ENCODE measurements at places on chromosomes 2 and 18.

DNA sequence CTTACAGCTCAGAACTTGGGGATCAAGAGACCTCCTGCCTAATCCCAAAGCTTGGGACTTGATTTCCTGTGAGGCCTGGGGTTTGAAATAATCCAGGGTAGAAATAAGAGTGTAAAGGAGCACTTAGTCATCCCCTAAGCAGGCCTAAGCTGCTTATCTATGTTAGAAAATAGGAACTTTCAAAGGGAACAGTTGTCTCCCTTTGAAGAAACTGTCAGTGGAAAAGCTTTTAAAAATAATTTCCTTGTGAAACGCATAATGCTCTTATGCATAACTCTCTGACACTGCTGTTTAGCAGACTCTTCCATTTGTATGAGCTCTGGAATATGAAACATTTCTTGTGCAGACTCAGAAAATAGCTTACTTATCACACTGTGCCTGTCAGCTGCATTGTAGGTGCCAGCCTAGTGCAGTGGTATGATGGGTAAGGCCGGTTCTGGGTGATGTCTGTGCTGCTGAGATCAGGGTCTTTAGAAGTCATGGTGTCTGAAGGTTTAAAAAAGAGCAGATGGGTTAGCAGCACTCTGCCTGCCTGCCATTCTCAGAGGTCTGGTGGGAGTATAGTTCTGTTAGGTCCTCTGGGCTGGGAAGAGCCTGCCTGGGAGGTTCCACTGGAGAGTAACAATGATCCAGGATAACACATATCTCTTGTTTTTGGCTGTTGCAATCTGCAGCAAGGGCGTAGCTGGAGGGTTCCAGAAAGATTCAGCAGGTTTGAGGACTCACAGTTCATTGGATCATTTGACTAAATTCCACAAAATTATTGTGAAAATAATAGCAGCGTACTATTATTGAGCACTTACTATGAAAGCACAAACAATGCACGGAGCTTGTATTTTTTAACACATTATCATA is 283.2 kb upstream of the MEX3C start:
- no peak for DNase-seq

- DNase-seq, result no peak
Measured at GRCh38 chr2:217950401-217950871, 52.4 kb downstream of the TNS1 start.

GRCh38 chr2:144944546-144945220 is 424.8 kb upstream of the ZEB2 start:
- DNase-seq, result no peak

DNA sequence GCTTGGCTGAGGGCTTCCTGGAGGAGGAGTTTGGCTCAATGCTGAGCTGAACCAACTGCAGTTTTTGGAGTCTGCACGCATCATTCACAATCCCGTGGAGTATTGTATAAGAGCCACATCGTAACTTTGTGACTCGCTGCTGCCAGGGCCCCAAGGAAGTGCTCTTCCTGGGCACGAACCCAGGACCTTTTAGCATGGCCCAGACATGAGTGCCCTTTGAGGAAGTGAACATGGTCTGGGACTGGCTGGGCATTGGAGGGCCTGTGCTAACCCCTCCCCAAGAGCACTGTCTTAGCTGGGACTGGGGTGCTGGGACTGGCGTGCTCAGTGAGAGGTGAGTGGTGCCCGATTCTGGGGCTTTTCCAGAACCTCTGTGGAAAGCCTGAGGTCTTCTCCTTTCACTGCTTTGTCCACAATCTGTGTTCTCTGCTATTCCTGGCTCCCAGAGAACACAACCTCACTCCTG is 88.6 kb downstream of the LIPG start:
- DNase-seq, result no peak

GRCh38 chr2:177675350-177675821 is 282.8 kb downstream of the AGPS start:
- DNase-seq, result peak; percentile 80

DNA sequence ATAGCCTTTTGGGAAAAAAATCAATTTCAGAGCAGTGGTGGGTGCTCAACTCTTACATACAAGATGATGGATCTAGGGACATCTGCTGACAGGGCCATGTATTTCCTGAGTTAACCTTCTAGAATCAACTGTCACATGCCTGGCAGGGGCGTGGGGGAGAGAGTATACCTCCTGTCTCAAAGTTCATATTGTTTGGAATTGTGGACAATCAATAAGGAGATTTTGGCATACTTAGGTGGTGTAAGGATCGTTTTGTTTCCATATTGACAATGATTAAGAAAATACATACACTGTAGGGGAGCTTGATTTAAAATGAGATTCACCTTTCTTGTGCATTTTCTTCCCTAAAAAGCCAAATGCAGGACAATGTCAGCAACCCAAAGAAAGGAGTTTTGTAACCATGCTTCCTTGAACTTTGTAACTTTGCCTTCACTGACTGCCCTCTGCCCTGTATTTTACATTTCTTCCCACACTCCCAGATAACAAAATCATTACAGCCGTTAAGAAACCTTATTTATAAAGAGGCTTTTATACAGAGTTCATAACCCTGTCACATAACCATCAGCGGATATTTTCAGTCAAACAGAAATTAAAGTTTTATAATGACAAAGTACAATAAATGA is 88.4 kb downstream of the MEP1B start:
- DNase-seq, result no peak

- DNase-seq, result no peak
Measured at GRCh38 chr18:13934676-13935075, 19.3 kb upstream of the MC2R start.

- no peak for DNase-seq
Measured at GRCh38 chr2:170690640-170691039, 24.5 kb upstream of the SP5 start.

DNA sequence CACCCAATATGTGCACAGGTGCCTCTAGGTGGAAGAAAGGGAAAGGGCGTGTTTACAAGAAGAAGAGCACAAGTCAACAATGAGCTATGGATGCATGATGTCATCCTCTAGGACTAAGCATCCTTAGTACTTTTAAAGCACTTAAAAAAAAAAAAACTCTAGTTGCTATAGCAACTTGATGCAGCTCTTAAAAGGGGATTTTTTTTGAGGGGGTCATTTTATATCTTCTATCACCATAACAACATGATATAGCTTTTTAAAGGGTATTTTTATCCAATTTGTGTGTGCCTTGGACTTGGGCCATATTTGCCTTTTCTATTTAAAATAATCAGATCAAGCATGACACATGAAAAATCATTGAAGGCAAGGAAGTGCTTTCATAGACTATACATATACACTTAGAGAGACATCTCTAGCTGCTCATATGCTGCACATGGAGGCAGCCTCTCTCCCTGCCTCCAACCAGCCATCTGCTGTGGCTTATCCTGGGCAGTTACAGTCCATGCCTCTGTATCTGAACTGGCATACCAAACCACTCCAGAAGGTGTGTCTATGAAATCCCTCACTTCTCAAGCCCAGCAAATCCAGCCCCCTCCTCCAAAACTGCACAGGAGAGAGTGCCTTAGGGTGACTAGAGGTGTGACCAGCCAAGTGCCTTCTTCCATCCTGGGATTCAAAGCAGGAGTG is 165.4 kb downstream of the MSH2 start:
- DNase-seq, result no peak

GRCh38 chr2:240472078-240472790 is 36.8 kb downstream of the GPC1 start:
- no peak for DNase-seq

GRCh38 chr18:78769502-78770105 is 210.0 kb upstream of the SALL3 start:
- DNase-seq, result no peak

- no peak for DNase-seq
Measured at GRCh38 chr2:237101118-237101979, 15.7 kb downstream of the COPS8 start.

DNA sequence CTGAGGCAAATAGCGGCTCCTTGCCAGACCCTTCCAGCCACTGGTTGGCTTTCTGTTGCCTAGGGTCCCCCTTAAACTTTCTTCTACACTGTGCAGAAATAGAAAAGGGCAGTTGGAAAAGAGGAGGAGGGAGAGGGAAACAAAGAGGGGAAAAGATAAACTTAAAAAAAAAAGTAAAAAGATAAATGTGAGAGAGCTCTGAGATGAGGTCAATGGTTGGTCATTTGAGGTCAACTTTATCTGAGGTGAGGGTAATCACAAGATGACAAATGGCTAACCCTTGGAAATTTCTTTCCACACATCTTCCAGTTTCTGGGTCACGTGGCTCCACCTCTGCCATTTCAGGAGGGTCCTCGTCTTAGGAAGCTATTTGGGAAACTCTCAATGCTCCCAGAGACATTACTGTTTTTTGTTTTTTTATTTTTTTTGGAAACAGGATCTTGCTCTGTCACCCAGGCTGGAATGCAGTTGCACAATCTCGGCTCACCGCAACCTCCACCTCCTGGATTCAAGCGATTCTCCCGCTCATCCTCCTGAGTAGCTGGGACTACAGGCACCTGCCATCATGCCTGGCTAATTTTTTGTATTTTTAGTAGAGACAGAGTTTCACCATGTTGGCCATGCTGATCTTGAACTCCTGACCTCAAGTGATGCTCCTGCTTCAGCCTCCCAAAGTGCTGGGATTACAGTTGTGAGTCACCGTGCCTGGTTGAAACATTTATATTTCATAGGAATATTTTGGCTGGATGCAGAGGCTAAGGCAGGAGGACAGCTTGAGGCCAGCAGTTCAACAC is 199.9 kb downstream of the TGIF1 start:
- DNase-seq, result no peak

DNA sequence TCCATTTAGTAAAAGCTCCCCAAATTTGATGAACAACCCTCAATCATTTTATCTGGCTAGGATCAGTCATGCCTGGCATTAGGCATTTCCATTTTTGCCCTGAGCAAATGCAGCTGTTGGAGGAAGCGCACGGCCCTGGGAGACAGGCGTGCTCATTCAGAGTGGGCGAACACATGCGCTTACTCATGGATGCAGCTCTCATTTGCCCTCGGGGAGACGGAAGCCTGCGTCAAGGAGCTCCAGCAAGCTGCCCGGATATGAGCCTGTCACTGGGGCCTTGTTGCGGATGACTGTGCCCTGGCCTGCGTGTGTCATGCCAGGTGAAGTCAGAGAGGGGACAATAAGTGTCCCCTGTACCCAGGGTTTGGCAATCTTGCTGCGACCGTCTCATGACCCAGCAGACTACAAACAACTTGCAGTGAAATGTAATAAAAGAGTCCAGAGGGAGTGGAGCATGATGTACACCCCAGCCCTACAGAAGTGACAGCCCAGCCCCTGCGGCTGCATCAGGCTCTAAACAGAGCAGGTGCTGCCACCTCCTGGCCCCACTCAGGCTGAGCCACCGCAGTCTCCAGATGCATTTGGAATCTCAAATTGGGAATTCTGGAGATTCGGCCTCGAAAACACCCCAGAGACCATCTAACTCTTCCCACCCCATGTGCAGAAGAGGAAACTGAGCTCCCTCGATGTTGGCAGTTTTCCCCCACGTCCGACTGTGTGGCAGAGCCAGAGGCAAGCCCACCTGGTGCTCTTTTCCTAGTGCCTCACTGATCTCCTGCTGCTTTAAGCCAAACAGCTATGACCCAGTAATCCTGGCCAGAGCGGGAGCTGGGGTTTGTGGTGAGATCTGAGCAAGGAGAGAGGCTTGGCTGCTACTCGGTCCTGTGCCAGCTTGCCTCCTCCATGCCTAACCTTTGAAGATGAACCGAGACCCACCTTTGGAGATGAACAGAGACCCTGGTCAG is 105.0 kb upstream of the ALK start:
- peak; percentile 64 for DNase-seq

DNA sequence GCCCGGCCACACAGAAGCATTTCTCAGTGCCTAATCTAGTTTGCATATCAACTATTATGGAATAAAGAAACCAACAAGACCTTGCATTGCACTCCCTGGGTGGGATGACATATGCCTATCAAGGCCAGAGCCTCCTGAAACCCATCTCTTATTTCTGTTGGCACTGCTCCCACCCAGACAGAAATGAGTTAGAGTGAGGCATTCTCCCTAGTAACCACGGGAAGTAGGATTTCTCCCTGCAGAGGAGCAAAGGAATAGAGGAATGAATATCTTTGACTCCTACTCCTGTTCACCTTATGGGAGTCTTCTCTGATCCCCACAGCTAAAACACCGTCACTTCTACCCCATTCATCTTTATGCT is 24.2 kb upstream of the SCYGR1 start:
- no peak for DNase-seq

DNA sequence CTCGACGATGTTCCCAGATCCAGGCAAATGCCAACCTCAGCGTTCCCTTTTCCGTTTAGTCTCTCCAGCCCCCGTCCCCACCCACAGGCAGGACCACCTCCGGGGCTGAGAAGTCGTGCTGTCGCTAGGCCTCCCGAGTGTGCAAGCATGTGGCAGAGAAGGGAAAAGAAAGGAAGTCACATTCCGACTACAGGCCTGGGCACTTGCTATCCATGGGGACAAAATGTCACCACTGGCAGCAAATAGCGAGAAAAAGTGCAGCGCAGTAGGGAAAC is 420 bp downstream of the PIGN start:
- DNase-seq, result peak; percentile 52

DNA sequence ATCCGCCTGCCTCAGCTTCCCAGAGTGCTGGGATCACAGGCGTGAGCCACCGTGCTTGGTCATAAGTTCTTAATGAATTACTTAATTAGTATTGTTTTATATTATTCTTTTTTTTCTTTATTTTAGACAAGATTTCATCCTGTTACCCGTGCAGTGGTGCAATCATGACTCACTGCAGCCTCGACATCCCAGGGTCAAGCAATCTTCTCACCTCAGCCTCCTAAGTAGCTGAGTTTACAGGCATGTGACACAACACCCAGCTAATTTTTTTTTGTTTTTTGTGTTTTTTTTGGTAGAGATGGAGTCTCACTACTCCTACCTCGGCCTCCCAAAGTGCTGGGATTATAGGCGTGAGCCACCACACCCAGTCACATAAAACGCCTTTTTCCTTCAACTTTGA is 17.3 kb downstream of the C2orf42 start:
- DNase-seq, result no peak

- no peak for DNase-seq
Measured at GRCh38 chr2:155178921-155179320, 480.4 kb downstream of the KCNJ3 start.

GRCh38 chr2:189015359-189015758 is 41.2 kb downstream of the COL3A1 start:
- DNase-seq, result no peak

DNA sequence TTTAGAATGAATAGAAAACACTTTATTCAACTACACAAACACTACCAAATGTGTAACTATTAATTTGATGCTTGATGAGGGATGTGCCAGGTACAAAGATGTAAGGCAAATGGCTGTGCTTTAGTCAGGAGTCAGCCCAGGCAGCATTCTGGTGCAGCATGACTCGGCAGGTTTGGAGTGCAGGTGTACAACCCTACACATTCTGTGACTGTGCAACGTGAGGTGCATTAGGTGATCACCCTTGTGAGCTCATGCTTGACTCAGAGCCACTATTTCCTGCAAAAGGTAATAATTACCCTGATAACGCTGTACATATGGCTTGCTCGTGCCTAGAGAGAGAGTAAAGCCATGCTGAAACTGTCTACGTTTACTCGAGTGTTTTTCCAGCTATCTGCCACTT is 288.7 kb upstream of the DSEL start:
- DNase-seq, result no peak

DNA sequence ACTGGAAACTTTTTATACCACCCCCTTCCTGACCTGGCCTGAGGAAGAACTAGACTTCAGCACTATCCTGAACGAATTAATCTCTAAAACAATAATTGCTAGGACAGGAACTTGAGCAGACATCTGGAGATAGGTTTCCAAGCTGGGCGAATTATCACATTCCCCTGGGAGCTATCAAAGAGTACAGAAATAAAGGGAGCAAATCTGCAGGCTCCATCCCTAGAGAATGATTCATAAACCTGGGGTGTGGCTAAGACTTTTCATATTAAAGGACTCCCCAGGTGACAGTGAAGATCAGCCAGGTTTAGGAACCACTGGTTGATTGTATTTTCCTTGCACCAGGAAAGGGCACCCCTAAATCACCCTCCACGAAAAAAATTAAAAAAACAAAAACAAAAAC is 105.6 kb upstream of the NOL4 start:
- DNase-seq, result no peak

All from renal pelvis (tissue), 12 donors.